Activated CD4-positive, alpha-beta T cell treated with anti-CD3 and anti-CD28 coated beads, Interleukin-2, amount 50 U/mL, for 48 hours (primary cell): ENCODE measurements at places on chromosomes 13 and 19.
A peak's percentile ranks its signal among the peaks of the same experiment; 100 is the strongest.

DNA sequence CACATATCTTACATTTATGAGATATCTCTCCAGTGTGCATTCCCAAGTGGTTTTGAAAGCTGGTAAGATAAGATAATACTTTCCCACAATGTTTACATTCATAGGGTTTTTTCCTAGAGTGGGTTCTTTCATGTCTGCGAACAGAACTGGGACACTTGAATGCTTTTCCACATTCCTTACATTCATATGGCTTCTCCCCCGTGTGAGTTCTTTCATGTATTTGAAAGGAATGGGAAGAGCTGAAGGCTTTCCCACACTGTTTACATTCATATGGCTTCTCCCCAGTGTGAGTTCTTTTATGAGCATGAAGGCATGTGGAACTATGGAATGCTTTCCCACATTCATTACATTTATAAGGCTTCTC, 19.7 kb downstream of the ZNF433 start:
- no peak for DNase-seq

GRCh38 chr13:83008212-83008929, 873.9 kb downstream of the SLITRK1 start:
- no peak for DNase-seq

DNA sequence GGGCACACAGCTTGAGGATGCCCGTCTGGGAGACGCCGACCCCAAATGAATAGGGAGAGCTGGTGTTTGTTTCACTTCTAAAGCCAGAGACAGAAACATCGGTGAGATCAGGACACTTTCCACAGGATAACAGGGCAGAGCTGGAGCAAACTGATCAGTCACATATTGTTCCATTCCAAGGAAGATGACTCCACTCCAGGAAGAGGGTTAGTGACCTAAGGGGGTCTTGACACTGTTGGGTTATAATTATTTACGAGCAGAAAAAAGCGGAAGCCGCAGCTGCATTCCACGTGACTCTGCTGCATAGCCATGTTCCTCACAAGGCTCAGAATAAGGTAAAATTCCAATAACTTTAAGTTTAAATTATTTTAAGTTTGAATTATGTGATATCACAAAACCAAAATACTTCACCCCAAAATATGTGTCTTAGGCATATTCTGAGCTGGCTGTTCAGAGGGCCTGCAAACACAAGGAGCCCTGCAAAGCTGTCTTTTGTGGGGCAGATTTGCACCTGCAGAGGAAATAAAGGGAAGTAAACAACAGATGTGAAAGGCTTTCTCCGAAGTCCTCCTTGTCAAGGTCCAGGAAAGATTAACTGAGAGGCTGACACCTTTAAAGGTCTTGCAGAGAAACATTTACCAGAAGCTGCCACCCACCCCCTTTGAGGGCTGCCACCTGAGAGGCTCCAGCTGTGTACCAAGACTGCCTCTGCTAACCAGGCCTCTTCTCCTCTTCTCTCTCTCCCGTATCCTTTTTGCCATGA, 819.2 kb downstream of the UQCRFS1 start:
- DNase-seq = no peak

- DNase-seq = no peak
Measured at GRCh38 chr19:45218426-45218825, 26.8 kb downstream of the EXOC3L2 start.

- peak; percentile 42 for DNase-seq
Measured at GRCh38 chr13:93794197-93794885, 567.7 kb downstream of the GPC6 start.

GRCh38 chr19:17753976-17754375, 2.7 kb downstream of the FCHO1 start:
- DNase-seq = no peak

DNA sequence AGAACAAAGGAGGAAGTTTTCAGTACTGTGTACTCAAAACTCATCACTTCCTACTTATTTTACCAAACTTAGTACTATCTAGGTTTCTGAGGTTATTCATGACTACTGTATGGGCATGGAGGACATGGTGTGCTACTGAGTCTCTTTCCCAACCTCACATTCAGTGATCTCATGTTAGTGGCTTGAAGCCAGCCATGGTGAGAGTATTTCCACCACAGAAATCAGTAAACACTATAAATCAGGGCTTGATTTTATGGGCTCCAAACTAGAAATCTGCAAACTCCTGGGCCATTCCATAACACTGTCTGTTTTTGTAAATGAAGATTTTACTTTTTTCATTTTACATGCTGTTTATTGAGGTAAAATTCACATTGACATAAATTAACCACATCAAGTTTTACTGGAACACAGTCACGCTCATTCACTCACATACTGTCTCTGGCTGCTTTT, 19.7 kb downstream of the MED26 start:
- DNase-seq = no peak

GRCh38 chr13:113351514-113352026, 12.4 kb downstream of the GRTP1 start:
- no peak for DNase-seq

DNA sequence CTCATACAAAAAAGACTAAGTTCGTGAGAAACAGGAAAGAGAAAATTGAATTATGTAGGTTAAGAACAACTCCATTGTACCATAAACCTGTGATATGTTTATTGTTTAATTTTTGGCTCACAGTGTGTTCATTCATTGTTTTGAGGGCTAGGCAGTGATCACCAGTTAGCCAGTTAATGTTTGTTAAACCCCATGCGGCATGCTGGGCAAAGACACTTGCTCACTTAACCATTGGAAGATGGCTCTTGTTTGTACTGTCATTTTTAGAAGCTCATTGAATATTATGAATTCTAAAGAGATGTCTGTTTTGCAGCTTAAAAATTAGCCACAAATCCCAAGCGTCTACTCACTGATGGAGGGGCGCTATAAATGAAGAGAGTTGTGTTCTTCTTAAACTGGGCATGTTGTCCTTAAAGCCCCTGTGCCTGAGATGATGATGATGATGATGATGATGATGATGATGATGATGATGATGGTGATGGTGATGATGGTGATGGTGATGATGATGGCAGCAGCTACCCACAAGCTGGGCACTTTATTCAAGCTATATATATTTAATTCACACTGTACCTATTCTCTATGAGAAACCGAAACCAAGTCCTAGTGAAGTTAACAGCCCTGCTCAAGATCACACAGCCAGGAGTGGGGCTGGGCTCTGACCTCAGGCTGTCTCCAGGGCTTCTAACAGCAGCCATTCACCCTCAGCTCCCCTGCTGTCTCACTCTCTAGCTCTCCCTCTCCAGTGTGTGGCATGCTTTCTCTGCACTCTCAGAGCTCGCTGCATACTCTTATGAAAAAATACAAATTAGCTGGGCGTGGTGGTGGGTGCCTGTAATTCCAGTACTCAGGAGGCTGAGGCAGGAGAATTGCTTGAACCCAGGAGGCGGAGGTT, 169.1 kb downstream of the SHISA2 start:
- DNase-seq = no peak

DNA sequence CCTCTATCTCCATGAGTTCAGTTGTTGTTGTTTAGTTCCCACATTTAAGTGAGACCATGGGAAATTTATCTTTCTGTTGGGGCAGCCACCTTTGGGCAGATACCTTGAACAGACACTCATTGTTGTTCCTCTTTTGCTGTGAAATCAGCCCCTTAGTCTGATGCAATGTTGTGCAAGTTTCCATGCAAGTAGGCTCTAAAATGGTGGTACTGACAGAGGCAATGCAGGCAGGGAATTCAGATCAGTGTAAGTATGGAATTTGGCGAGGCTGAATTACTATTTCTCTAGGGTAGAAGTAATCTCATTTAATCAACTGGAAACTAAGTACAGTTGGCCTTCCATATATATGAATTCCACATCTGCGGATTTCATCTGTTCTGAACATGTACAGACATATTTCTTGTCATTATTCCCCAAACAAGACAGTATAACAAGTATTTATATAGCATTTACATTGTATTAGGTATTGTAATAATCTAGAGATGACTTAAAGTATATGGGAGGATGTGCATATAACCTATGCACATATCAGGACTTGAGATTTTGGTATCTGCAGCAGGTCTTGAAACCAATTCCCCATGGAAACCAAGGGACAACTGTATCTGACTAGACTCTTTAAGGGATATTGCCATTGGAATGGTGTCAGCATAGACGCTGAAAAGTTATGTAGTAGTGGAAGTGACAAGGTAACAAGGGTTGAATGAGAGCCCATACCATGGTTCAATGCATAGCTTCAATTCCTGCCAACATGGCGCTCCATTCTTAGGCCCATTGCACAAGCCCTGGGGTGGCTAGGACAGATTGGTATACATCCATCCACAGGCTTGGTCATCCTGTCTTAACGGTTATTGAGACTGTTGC, 281.5 kb upstream of the HTR2A start:
- no peak for DNase-seq

DNA sequence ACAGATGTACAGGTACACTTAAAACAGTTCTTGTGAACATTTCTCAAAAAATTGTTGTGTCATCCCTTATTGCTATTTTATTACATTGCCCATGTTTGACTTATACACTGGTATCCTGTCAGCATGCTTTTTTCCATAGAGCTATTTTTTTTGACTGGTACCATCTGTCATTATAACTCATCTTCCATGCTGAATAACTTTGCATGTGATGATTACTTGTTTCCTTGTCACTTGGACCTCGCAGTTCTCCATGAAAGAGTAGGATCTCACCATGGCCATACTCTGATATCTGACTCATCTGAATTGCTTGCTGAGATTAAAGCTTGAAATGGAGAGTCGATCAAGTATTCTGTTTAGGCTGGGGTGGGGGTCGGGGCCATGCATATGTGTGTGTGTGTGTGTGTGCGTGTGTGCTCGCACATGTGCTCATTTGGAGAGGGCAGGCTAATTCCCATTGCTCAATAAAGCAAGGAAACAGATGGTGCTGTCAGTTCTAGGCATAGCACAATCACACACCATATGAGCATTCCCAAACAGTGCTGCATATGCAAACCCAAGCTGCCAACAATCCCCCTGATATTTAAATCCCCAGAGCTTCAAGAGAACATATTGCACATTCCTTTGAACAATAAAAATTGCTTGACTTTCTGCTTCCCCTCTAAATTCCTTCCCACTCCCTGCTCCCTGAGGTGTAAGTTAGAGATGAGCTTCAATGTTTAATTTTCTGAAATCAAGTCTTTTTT, 62.9 kb downstream of the NHLRC3 start:
- no peak for DNase-seq

DNA sequence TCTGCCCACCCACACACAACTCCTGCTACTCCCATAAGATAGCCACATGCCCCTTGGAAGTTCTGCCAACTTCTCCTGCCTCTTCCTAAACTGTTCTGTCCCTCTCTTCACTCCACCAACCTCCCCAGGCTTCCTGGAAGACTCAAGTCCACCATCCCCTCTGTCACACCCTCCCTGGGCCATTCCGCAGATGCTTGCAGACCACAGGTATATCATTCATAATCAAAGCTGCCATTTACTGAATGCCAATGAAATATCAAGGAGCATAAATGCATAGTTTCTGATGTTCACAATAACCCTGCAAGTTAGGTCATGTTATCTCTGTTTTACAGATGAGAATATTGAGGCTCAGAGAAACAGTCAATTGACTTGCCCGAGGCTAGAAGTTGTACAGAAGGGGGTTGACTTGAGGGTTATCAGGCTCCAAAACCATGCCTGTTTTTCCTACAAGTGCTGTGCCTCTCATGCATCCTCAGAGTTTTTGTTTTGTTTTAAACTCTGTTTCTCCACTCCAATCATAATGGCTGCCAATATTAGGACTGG, 135.6 kb downstream of the SLC7A1 start:
- DNase-seq = no peak

DNA sequence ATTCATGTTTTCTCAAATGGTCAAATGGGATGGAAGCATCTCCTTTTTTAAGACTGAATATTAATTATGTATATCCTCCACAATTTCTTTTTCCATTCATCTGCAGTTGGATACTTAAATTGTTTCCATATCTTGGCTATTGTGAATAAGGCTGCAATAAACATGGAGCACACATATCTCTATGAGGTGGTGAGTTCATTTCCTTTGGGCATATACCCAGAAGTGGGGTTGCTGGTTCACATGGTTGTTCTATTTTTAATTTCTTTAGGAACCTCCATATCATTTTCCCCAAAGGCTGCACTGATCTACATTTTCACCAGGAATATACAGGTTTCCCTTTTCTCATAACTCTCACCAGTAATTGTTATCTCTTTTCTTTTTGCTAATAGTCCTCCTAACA, 566.3 kb downstream of the KCTD12 start:
- DNase-seq = no peak

GRCh38 chr13:93108111-93108601, 118.5 kb upstream of the GPC6 start:
- no peak for DNase-seq

- no peak for DNase-seq
Measured at GRCh38 chr13:32254416-32254815, 60.7 kb downstream of the ZAR1L start.

DNA sequence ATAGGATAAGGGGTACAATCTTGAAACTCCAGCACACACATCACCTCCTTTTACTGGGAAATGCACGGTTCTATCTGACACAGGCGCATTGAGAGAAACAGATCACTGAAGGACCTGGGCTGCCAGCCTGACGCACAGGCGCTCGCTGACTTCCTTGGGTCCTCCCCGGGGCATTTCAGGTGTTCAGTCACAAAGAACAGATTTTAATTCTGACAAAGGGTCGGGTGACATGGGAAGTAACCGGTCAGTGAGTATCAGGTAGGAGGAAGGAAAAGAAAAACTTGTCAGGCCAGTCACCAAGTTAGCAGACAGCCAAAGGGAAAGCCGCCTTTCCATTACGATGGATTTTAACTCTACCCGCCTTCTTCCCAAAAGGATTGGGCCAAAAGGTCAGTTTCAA, 39.6 kb downstream of the INSR start:
- DNase-seq = no peak

GRCh38 chr19:2624537-2625091, 77.9 kb downstream of the GNG7 start:
- DNase-seq = no peak

GRCh38 chr19:11378319-11379189, 4.1 kb downstream of the SWSAP1 start:
- DNase-seq = peak; percentile 32

- DNase-seq = no peak
Measured at GRCh38 chr19:41930926-41931592, 2.8 kb upstream of the ERFL start.

DNA sequence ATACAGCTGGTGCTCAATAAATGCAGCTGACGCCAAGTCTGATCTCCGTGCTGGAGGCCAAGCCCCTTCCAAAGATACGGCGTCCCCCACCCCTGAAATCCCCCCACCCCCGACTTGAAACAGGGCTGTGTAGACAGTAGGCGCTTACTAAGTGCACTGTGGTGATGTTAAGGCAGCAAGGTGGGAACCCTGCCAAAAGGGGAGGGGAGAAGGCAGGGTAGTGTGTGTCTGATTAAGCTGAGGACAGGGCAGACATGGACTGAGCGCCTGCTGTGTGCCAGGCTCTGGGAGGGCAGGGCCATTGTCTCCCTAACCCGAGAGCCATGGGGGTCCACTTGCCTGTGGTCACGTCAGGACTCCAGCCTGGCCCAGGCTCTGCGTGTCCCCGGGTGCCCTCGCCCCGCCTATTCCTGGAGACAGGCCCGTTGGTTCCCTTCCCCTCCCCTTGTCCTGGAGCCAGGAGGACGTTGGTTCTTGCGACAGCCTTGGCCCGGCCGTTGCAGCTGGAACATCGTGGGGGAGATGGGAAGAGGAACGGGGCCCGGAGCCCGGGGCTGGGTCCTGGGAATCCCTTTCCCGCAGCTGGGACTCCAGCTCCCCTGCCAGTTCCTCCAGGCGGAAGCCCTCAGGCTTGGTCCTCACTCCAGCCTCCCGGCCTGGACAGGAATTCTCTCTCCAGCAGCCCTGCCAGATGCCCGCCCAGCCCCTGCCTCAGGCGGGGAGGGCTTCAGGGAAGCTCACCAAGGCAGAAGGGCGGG, 1.7 kb upstream of the ELANE start:
- no peak for DNase-seq

GRCh38 chr19:53621885-53622740, 9.7 kb upstream of the DPRX start:
- DNase-seq = no peak

GRCh38 chr19:52094526-52095130, 937 bp downstream of the ZNF841 start:
- no peak for DNase-seq
